ENCODE measurements at places on chromosomes 7 and 10. TPM values are rescaled to one million over a fixed set of nuclear protein-coding genes. Genes with fewer than 3 reads are reported as not detected.

The UTF1 gene
- polyA plus RNA-seq = not detected

The CDHR3 gene
- polyA plus RNA-seq = 9.2 TPM

The GFRA1 gene
- polyA plus RNA-seq = 27.3 TPM

The A1CF gene
- polyA plus RNA-seq = 7.4 TPM

The ANKRD2 gene
- 0.40 TPM for polyA plus RNA-seq

The IRF5 gene
- polyA plus RNA-seq = 16.1 TPM

The MTERF1 gene
- polyA plus RNA-seq = 16.0 TPM

The ATRNL1 gene
- 20.9 TPM for polyA plus RNA-seq

The SEC31B gene
- 17.9 TPM for polyA plus RNA-seq

The TBX20 gene
- not detected for polyA plus RNA-seq

The GCK gene
- 2.4 TPM for polyA plus RNA-seq

The MYOZ1 gene
- polyA plus RNA-seq = 4.3 TPM

The EMX2 gene
- polyA plus RNA-seq = 187 TPM

The ATG9B gene
- polyA plus RNA-seq = 1.4 TPM

The EVX1 gene
- polyA plus RNA-seq = 0.07 TPM
